ENCODE measurements at places on chromosomes 16 and 17.

DNA sequence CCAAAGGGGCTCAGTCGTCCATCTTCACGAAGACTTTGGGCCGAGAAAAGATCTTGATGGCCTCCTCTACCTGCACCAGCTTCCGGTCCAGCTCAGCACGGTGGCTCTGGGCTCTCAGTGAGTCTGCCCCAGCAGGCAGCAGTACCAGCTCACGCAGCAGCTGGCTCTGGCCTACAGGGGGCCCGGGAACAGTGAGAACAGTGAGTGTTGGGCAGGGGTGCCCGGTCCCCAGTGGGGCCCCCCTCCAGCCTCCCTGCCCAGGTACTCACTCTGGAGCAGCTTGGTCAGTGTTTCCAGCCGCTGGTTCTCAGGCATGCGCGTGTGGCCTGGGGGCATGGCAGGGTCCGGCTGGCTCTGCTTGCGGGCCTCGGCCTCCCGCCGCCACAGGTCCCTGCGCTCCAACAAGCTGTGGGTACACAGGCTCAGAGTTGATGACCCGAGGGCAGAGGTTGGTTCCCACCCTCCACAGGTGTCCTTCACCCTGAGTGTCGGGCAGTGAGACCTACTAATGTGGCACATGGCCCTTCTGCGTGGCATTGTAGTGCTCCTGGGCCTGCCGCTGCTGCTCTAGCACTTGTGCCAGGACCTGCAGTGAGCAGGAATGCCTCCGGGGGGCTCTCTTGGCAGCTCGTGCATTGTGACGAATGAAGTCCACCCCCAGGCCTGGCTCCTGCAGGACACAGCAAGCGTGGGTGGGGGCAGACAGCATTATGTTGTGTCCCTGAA lies 2.6 kb downstream of the PARD6A start:
- DNase-seq = no peak

- DNase-seq = peak; percentile 93
These were observed 65.2 kb upstream of the TOB1 start for GRCh38 chr17:50931144-50931908.

GRCh38 chr17:48551596-48552465 lies 6.9 kb upstream of the HOXB2 start:
- no peak for DNase-seq

GRCh38 chr17:79301469-79301868 lies 226.8 kb downstream of the ENGASE start:
- DNase-seq = no peak
